ENCODE measurements at places on chromosomes 6 and 20.

DNA sequence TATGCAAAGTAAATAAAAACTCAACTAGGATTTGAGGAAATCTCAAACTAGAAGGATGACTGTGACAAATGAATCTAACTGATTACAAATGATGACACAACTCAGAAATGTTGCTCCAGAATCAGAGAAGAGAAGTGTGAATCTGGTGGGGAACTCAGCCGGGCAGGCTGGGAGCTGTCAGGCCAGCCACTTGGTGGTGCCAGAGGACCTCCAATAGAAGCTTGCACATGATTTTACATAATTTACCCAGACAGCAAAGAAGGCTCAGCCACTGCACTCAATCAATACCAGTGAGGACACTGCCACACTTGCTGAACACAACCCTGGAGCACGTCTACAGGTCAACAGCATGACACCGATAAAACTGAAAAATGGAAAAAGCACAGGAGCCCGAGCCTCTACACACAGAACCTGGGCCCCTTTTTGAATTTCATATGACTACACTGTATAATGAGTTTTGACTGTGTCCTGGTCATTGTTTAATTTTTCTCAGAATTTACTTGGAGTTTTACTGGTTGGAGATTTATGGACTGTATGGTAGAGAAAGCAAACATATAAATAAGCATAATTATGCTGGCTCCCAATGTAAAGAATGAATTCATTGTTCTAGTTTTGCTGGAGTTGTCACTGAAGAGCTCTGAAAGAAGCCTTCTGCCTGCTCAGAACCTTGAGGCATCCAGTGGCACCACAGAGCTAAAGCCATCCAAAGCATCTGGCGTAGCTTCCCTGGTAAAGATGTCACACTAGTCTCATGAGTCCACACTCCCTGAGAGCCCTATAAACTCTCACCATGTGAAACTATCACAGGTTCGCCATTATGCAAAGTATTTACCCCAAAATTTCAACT is 296.5 kb downstream of the THBS2 start:
- no peak overlapping the region for H3K27ac ChIP-seq
- H3K36me3 ChIP-seq, result no peaks in the 10 kb centered on the region
- peak; percentile 50 for DNase-seq
- no peaks in the 10 kb centered on the region for H3K27me3 ChIP-seq

DNA sequence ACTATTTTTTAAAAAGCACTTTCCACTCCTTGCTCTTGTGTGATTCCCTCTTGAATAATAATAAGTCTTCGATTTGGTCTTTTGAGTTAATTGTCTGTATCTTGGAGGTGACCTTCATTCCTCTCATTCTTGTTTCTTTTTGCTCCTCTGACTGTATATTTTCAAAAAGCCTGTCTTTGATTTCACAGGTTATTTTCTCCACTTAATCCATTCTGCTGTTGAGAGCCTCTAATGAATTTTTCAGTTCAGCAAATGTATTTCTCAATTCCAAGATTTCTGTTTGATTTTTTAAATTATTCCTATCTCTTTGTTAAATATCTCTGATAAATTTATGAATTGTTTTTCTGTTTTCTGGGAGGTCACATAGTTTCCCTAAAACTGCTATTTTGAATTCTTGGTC is 21.7 kb upstream of the KIAA1586 start:
- DNase-seq, result no peak
- H3K36me3 ChIP-seq, result no peaks in the 10 kb centered on the region
- no peaks in the 10 kb centered on the region for H3K27me3 ChIP-seq
- H3K4me3 ChIP-seq, result no peak overlapping the region
- no peak overlapping the region for H3K27ac ChIP-seq
- no peaks in the 10 kb centered on the region for H3K4me1 ChIP-seq

GRCh38 chr6:91299544-91300491 is 712.9 kb upstream of the MAP3K7 start:
- no peak for DNase-seq
- no peaks in the 10 kb centered on the region for H3K27me3 ChIP-seq
- H3K4me3 ChIP-seq, result no peak overlapping the region
- H3K36me3 ChIP-seq, result no peaks in the 10 kb centered on the region

GRCh38 chr6:5302220-5302946 is 41.1 kb downstream of the FARS2 start:
- H3K4me3 ChIP-seq, result no peak overlapping the region
- DNase-seq, result no peak
- H3K36me3 ChIP-seq, result no peaks in the 10 kb centered on the region
- H3K27me3 ChIP-seq, result no peaks in the 10 kb centered on the region
- H3K4me1 ChIP-seq, result no peaks in the 10 kb centered on the region
- H3K27ac ChIP-seq, result no peak overlapping the region

- no peaks in the 10 kb centered on the region for H3K27me3 ChIP-seq
- H3K4me3 ChIP-seq, result no peak overlapping the region
- peaks cover 11% of the 10 kb centered on the region for H3K4me1 ChIP-seq
- H3K36me3 ChIP-seq, result no peaks in the 10 kb centered on the region
- DNase-seq, result no peak
Observed at GRCh38 chr6:85408039-85408438, 41.8 kb upstream of the NT5E start.

DNA sequence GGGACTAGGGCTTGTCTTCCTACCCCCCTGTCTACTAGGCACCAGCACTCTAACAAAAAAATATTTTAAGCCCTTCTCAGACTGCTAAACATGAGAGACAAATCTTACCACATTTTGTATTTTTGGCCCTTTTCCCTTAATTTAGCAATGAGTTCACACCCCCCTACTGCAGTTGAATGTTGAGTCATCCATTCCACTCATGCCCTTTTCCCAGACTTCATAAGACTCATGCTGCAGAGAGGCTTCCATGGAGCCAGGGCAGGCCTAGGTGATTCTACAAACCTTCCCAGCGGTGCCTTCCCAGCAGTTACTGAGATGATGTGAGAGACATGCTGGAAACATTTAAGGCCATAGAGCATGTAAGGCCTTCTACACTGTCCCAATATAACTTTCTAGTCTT is 53.9 kb downstream of the PXDC1 start:
- no peaks in the 10 kb centered on the region for H3K27me3 ChIP-seq
- H3K4me3 ChIP-seq, result no peak overlapping the region
- no peaks in the 10 kb centered on the region for H3K36me3 ChIP-seq
- no peak overlapping the region for H3K27ac ChIP-seq

DNA sequence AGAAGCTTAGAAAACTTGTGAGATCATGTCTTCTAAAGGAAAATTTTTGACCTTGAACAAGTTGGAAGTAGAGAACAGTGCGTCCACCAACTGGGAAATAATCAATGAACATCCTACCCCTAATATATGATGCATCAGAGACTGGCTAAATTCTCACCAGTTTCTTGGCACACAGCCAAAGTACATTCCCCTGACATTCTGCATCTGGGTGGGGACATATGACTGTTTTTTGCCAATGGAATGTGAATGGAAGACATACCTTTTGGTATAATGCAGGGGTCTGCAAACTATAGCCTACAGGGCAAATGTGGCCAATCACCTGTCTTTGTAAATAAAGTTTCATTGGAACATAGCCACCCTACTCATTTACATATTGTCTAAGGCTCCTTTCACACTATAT is 84.7 kb downstream of the HAO1 start:
- peaks cover 9% of the 10 kb centered on the region for H3K27me3 ChIP-seq
- no peak overlapping the region for H3K27ac ChIP-seq
- DNase-seq, result no peak
- H3K4me1 ChIP-seq, result no peaks in the 10 kb centered on the region
- H3K36me3 ChIP-seq, result no peaks in the 10 kb centered on the region

- no peak overlapping the region for H3K27ac ChIP-seq
- H3K27me3 ChIP-seq, result no peaks in the 10 kb centered on the region
- no peaks in the 10 kb centered on the region for H3K36me3 ChIP-seq
- no peak for DNase-seq
Observed at GRCh38 chr6:23754197-23754596, 371.8 kb upstream of the NRSN1 start.

Data from DND-41 (cell line).